ENCODE measurements at places on chromosomes 4 and X.

DNA sequence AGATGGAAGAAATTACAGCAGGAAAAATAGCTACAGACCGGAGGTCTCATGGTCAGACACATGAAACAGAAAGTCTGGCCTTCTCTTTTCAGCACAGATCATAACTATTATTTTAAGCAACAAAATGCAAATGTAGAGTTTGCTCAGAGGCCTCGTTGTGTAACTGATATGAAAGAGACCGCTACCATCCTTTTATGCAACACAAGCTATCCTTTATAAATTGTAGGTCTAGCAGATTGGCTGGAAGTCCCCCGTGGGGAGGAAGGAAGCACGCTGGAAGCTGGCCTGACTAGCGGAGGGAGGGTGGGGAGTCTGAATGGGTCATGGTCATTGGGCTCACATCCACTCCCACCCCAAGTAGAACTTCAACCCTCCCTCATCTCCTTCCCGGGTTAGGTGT, 27.7 kb downstream of the DMP1 start:
- DNase-seq = no peak

DNA sequence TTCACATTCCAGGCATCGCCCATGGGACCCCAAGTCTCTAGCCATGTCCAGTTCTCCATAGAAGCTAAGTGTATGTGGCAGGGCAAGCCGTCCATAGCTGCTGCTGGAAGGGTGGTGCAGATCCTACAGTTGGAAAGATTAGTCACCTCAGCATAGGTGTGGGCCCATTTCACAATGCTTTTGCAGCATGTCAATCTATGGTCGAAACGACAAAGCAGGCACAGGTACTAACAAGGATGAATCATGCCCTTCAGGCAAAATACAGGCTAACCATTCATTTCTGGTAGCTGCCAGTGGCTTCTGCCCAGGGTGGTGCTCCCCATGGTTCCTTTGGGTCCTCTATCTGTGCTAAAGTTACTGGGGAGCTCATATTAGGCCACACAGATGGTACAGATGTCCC, 225.2 kb downstream of the ADGRL3 start:
- no peak for DNase-seq

DNA sequence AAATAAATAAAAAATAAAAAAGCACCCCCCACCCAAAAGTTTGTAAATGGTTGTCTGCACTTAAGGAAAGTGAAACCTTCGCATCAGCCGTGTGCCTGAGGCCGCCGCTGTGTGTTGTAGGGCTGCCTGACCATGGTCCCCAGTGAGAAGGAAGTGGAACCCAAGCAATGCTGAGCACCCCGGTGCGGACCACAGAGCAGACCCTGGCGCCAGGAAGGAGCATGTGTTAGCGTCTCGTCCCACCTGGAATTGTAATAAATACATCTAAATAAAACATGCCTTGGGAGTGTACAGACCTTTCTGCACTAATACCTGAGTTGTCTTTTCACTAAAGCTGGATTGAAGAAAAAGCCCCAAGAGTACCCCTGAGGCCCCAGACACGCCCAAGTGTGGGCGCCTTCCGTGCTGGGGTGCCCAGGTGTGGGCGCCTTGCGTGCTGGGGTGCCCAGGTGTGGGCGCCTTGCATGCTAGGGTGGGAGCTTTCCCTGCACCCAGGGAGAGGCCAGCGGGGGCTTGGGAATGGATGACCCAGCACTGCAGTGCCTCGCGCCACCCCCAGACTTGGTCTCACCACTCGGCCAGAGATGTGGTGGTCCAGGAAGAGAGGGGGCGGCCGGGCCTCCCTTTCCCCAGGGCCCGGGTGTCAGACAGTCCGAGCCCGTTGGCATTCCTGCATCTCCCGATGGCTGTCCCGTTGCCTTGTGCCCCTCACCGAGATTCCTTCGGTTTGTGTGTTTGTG, 33.7 kb downstream of the HTT-AS start:
- no peak for DNase-seq

- no peak for DNase-seq
Measured at GRCh38 chr4:160251522-160252170, 1148.8 kb downstream of the RAPGEF2 start.
